ENCODE measurements at places on chromosomes 2 and 18. TPM values are rescaled to one million over a fixed set of nuclear protein-coding genes. Genes with fewer than 3 reads are reported as not detected.

The ALMS1 gene
- 12.0 TPM for total RNA-seq

The SLC14A1 gene
- total RNA-seq: 0.25 TPM

The BCL2 gene
- 0.99 TPM for total RNA-seq

The SKOR2 gene
- not detected for total RNA-seq

The MPPE1 gene
- 14.4 TPM for total RNA-seq

The ALLC gene
- total RNA-seq: not detected

The COL4A3 gene
- total RNA-seq: 0.34 TPM

The SPR gene
- total RNA-seq: 28.2 TPM

The OTX1 gene
- 3.8 TPM for total RNA-seq

The PLCL1 gene
- not detected for total RNA-seq

The NEUROD1 gene
- total RNA-seq: not detected

The LRRTM1 gene
- not detected for total RNA-seq

The ARHGAP28 gene
- 0.24 TPM for total RNA-seq

Measured in foreskin keratinocyte (primary cell).